ENCODE measurements at places on chromosomes 6 and 20.

GRCh38 chr6:158207422-158207788, 39.3 kb downstream of the GTF2H5 start:
- no peak for DNase-seq

- DNase-seq, result no peak
These were observed 124.2 kb upstream of the PTPN1 start for GRCh38 chr20:50385733-50386640.

DNA sequence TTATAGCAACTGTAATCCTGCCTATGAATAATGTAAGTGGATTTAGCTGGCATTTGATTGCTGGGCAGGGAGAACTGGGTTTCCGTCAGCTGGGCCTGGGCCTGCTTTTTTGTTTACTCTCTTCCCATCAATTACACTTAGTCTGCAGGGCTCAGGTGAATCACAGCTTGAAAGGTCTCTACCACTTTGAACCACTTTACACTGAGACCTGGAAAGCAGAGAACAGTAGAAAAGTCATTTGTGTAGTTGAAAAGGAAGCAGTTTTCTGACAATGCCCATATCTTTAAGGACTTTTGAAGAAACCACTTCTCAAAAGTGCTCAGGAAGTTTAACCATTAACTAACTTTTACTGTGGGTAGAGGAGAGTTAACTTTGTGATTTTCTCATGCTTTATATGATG, 315.4 kb upstream of the SASH1 start:
- DNase-seq, result no peak

DNA sequence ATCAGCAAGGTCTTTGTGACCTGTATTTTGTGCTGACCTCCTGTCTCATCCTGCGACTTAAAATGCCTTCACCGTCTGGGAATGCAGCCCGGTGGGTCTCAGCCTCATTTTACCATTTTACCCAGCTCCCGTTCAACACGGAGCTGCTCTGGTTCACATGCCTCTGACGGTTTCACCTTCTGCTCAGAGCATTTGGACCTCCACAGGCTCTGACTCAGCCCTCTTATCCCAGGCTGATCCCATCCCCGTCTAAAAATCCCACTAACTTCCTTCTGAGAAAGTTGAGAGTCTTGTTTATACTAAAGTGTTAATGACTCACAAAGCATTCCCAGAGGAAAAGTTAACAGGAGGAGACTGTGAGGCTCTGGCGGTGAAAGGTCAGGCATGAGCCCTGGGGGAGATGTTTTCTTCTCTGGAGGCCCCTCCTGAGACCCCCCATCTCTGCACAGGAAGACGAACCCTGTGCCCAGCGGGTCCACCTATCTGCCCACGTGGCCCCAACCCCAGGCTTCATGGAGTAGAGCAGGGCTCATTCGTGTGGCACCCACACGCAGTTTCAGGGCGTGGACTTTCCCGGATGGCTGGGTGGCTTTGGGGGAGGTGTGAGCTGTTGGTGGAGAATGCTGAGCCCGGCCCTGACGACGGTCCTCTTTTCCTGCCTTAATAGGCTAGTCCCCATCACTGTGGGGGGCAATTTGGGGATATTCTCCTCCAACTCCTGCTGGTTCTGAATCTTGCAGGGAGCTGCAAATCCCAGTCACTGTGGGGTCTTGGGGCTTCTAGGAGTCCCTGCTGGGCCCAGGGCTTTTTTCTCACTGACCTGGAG, 3.3 kb upstream of the BIRC7 start:
- no peak for DNase-seq

- no peak for DNase-seq
These were observed 421.1 kb upstream of the AGPAT4 start for GRCh38 chr6:161694995-161695394.

DNA sequence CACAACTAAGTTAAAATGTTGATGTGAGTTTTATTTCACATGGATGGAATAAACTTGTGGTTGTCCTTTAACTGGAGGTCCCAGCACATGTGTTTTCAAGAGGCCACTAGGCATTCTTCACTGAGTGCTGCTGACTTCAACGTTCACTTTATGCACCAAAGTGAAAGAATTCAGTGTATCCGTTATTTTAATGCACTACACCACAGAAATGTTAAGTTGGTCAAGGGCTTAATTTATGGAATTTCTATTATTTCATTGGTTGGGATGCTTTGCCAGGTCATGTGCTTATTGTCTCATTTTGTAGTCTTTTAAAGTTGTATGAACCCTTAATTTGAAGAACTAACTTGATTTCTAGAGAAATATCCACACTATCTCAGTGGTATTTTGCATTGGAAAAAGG, 106.4 kb downstream of the PPP1R14C start:
- no peak for DNase-seq

GRCh38 chr20:33005132-33005566, 916 bp upstream of the SUN5 start:
- DNase-seq, result no peak

- DNase-seq, result no peak
These were observed 17.6 kb downstream of the PRDM1 start for GRCh38 chr6:106103728-106104109.

- DNase-seq, result no peak
These were observed 113.0 kb upstream of the TIAM2 start for GRCh38 chr6:154882107-154882506.

DNA sequence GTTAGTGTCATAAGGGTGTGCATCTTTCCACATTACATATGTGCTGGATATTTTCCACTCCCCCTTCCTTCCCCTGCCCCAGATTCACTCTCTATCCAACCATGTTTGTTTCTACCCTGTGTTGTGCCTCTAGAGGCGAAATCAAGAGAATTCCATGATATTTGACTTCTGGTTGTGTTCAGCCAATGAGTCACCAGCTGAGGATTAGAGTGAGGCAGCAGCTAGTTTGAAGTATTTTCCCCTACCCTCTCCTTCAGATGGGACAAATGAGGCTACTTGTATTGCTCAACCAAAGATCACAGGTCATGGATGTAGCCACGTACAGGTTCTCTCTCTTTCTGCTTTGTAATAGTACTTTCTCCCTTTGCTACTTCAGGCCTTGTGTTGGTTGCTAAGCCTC, 24.5 kb upstream of the OR2J2 start:
- no peak for DNase-seq

- no peak for DNase-seq
These were observed 4.6 kb downstream of the FILIP1 start for GRCh38 chr6:75489025-75489424.

Data from 8988T (cell line).